ENCODE measurements at places on chromosomes 7 and 10.

DNA sequence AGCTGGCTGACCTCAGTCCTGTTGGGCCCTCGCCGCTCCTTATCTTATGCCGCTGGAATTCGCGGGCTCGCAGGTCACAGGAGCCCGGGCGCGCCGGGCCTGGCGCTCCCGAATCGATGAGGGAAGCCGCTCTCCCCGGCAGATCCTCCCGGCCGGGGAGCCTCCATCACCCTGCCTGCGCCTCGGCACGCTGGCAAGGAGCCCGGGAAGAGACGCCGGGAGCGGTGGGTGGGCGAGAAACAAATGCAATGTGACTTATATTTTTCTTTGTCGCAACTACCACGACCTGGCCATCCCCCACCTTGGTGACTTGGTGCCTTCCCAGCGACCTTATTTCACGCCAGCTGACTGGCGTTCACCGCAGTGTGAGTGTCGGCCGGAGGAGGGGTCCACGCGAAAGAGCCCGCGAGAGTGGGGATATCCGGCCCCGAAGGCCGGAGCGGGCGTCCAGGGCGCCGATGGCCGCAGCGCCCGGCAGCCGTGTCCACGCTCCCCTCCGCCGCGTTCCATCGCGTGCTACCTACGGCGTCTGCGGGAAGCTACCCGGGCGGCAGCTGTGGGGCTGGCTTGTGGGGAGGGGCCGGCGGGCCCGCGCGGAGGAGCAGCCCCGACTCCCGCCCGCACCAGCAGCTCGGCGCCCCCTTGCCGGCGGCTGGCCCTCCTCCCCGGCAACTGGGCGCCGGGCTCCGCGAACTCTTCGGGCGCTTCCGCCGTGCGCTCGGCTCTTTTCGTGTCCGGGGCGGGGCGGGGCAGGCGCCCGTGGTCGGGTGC, 494 bp upstream of the BMPR1A start:
- peak; percentile 91 for DNase-seq

DNA sequence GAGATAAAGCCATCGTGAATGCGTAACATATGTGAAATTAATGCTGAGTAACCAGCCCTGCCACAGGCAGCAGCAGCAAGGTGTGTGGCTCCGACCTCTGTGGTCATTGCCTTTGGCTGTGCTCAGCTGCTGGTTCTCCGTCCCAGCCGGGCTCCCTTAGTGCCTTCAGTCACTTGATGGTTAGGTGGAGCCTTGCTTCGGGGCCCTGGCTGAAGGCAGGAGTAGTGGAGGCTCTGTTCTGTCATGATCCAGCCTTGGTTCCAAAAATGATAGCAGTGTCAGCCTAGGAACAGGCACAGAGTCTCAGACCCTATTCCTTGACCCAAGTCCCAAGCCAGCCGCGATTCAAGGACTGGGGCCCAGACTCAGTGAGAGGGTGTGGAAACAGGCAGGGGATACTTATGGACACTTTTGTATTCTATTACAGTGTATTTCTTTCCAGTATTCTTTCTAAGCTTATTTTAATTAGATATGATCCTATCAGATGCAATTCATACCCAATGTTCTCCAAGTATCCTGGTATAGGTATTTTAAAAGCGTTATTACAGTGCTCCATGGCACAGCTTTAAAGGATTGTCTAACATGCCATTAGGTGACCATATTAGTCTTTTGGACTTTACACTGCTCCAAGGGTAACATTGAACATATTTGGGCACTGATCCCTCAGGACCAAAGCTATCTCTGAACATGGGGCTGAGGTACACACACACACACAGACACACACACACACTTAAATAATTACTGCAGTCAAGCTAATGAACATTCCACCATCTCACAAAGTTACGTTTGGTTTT, 9.0 kb downstream of the SCART1 start:
- no peak for DNase-seq

- DNase-seq, result peak; percentile 20
Observed at GRCh38 chr7:142391191-142391992, 133.5 kb upstream of the PRSS58 start.

DNA sequence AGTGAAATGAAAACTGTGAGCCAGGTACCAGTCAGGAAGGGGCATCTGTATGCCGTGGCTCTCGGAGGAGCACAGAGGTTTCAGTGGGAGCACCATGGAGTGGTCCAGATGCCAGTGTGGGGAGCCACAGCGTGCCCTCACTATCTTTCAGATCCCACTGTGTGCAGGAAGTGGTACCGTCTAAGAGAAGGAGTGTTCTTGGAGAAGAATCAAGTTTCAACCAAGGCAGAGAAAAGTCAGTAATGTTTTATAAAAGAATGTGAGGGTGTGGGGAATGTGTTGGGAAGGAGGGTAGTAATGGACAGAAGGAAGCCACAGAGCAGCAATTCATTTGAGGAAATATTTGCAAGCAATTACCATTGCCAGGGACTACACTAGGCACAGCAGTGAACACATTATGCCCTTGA, 35.6 kb downstream of the PRKAR2B start:
- no peak for DNase-seq

DNA sequence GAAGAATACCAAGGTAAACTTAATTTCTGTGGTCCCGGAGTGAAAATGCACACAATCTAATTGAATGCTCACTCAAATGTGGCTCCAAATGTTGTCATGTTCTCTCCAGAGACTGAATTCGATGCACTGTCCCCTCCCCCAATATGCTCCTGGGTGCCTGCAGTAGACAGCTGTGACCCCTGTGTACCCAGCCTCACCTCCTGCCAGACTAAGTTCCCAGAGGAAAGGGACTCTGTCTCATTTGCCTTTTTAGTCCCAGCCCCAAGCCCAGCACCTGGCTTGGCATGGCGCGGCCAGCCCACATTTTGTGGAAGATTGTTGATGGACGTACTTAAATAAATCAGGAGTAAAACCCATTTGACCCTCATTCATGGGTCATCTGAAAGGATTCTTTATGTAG, 21.8 kb upstream of the FIGNL1 start:
- no peak for DNase-seq

DNA sequence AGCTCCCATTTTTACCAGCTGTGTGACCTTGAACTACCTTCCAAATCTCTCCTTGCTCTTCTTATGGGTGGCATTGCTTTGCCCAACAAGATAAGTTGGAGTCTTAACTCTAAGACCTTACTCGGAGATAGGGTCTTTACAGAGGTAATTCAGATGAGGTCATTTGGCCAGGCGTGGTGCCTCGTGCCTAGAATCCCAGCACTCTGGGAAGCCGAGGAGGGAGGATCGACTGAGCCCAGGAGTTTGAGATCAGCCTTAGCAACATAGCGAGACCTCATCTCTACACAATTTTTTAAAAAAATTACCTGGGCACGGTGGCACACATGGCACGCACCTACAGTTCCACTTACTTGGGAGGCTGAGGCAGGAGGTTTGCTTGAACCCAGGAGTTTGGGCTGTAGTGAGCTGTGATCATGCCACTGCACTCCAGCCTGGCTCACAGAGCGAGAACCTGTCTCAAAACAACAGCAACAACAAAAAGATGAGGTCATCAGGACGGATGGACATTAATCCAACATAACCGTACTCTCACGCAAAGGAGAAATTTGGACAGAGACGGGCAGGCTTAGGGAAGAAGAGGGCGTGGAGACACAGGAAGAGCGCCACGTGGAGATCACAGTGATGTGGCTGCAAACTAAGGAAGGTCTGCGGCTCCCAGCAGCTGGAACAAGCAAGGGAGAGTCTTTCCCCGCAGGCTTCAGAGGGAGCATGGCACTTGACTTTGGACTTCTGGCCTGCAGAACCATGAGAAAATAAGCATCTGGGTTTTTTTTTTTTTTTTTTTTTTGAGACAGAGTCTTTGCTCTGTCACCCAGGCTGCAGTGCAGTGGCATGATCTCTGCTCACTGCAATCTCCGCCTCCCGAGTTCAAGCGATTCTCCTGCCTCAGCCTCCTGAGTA, 122.3 kb upstream of the CARD11 start:
- no peak for DNase-seq

DNA sequence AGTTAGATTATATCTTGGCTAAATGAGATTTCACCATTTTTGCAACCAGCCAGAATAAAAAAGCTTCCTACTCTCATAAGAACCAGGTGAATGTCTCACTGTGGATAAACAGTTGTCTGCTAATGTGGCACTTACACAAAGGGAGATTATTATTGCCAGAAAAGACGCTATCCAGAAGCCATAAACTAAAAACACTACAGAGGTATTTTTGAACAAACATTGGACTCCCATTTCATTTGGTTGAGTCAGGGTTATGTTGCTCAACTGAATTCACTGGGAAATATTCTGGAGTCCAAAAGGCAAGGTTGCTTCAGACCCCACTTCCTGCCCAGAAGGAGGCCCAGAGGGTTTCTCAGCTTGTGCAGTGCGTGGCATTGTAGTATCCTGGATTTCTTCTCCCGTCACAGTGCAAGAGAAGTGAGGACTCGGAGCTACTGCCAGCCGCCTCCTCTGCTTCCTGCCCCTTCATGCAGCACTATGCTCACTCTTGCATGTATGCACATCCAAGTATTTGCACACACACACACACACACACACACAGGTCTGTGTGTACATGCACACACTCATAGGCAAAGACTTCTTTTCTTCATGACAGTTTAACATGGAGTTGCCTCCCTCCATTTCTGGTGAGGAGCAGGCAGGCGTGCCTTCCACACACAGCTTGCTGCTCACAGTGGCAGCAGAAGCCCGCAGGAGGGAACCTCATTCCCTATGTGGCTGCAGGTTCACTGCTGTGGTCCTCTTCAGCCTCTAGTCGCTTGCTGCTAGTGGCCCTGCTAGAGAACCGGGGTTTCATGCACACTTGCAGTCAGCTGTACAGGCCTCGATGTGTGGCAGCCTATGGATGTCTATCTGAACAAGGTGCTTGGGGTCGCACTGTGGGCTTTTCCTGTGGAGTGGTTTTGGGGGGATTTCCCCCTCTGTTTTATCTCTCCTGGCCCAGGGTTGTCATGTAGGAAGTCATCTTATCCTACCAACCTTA, 10.1 kb downstream of the DENND10 start:
- peak; percentile 95 for DNase-seq

DNA sequence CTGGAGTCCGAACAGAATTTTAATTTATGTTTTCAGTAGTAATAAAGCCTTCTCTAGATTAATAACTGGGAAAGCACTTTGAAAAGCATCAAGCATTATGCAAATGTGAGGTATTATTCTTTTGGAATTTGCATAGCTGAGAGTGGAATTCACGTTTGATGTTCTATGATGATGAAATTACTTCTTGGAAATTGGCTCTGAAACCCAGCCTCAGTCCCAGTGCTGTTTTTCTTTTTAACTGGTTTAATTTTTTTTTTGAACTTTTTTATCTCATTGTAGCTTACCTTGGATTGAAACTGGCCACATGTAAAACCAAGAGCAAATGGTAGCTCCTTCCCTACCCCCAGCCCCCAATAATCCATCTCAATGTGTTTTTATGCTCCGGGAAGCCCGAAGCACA, 1.2 kb downstream of the TBXAS1 start:
- no peak for DNase-seq

- DNase-seq, result no peak
Observed at GRCh38 chr7:87116315-87116714, 35.9 kb upstream of the DMTF1 start.

DNA sequence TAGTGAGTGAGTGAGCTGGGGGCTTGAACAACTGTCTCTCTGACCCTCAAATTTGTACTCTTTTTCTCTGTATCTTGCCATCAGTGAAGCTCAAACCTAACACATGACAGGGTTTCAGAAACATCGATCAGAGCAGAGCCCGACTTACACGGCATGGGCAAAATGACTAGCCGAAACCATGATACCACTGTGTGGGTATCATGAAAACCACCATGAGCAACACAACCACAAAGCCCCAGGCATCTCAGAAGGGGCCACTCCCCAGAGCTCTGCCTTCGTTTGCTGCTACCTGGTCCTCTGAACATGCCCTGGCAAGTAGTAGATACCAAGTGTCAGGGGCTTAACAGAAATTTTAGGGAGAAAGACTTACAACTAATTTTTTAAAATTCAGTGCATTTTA, 308.5 kb downstream of the WDR11 start:
- no peak for DNase-seq

DNA sequence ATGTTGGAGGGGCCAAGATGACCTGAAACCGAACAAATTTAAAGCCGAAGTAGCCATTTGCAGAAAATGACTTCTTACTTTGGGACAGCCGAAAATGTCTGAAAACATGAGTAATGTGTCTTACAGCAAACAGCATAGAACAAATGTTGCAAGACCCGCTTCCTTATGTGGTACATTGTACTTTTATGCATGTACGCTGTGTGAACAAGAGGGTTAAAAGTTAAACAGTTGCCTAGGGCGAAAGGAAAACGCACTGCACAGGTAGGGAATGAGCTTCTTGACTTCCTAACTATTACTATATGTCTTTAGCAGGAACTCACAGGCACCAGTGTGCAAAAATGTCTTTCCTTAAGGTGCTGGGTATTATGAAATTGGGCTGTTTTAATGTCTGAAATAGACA, 303.5 kb upstream of the MGMT start:
- DNase-seq, result no peak

- peak; percentile 78 for DNase-seq
Observed at GRCh38 chr10:22427101-22427500, 81.8 kb downstream of the SPAG6 start.

GRCh38 chr7:19305698-19306097, 160.5 kb upstream of the FERD3L start:
- no peak for DNase-seq

- no peak for DNase-seq
Observed at GRCh38 chr10:122729126-122729525, 29.5 kb upstream of the C10orf120 start.

DNA sequence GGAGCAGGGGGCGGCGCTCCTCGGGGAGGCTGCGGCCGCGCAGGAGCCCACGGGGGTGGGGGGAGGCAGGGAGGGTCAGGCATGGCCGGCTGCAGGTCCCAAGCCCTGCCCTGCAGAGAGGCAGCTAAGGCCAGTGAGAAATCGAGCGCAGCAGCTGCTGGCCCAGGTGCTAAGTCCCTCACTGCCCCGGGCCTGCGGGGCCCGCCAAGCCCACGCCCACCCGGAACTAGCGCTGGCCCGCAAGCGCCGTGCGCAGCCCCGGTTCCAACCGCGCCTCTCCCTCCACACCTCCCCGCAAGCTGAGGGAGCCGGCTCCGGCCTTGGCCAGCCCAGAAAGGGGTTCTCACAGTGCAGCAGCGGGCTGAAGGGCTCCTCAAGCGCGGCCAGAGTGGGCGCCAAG, 28.3 kb upstream of the TES start:
- DNase-seq, result no peak

DNA sequence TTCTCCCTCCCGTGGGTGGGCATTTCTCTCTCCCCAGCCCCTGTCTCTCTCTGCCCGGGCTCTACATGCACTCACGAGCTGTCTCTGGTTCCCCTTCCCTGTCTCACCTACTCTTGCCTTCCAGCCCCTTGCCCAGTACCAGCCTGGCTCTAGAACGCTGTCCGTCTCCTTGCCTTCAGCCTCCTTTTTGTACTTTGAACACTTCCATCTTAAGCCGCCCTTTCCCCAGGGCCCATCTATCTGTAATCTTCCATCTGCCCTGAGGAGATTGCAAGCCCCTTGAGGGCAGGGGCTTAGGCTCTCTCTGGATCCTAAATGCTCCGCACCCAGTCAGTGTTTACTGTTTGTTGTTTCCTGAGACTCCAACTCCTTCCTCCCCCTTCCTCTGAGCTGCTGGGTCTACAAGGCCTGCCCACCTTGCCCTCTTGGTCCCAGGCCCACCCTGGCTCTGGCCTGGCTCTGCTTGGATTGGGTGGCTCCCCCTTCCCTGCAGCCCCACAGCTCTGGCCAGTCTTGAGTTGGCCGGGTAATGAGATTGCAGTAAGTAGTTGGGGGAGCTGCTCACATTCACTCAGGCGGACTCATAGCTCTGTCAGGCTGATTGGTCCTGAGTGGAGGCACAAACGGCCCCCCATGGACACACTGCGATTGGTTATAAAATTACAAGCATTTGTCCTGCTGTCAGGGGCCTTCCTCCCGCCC, 28.3 kb downstream of the POLL start:
- no peak for DNase-seq

GRCh38 chr10:78964952-78965633, 103.7 kb upstream of the ZMIZ1 start:
- no peak for DNase-seq

- no peak for DNase-seq
Observed at GRCh38 chr7:107697321-107698049, 36.9 kb downstream of the SLC26A4 start.
